Activated T-helper 2 cell treated with anti-CD3 and anti-CD28 coated beads, Interferon-gamma antibody, Interleukin-2, Interleukin-4, amounts not matched to agents 10 μg/mL and 5 μg/mL and 100 μg/mL, durations not matched to agents 14 hours and 24 hours and 36 hours (primary cell): ENCODE measurements at places on chromosomes 11 and 22.

GRCh38 chr11:85123752-85124231 is 503.4 kb downstream of the DLG2 start:
- DNase-seq = no peak
- no peaks in the 10 kb centered on the region for H3K27me3 ChIP-seq
- no peaks in the 10 kb centered on the region for H3K36me3 ChIP-seq

DNA sequence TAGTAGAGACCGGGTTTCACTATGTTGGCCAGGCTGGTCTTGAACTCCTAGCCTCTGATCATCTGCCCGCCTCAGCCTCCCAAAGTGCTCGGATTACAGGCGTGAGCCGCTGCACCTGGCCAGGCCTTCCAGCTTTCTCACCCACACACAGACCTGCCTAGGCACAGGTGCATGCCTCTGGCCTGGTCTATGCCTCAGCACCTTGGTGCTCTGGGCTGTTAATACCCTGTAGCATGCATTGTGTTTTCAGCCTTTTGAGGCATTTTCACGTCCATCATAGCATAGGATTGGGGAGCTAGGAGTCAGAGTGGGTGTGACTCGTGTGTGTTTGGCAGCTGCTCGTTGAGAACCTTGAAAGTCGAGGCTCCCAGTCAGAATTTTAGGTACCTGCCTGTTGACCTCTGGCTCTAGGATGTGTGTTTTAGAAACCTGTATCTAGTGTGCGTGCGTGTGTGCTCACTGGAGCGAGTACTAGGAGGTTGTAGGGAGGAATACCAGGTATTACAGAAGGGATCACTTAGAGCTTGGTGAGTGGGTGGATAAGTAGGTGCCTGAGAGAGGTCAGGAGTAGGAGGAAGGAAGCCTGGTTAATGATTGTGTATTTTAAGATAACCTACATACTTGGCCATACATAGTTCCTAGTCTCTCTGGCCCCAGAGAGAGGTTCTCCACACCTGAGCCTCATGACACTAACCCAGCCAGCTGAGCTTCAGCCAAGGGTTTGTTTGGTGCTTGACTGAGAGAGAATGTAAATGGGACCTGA is 20.0 kb downstream of the CRKL start:
- peak overlapping the region; percentile 15 for H3K27ac ChIP-seq
- DNase-seq = no peak
- H3K4me1 ChIP-seq = peaks cover 29% of the 10 kb centered on the region
- H3K36me3 ChIP-seq = peaks cover 71% of the 10 kb centered on the region
- H3K4me3 ChIP-seq = peak overlapping the region; percentile 15
- no peaks in the 10 kb centered on the region for H3K27me3 ChIP-seq

DNA sequence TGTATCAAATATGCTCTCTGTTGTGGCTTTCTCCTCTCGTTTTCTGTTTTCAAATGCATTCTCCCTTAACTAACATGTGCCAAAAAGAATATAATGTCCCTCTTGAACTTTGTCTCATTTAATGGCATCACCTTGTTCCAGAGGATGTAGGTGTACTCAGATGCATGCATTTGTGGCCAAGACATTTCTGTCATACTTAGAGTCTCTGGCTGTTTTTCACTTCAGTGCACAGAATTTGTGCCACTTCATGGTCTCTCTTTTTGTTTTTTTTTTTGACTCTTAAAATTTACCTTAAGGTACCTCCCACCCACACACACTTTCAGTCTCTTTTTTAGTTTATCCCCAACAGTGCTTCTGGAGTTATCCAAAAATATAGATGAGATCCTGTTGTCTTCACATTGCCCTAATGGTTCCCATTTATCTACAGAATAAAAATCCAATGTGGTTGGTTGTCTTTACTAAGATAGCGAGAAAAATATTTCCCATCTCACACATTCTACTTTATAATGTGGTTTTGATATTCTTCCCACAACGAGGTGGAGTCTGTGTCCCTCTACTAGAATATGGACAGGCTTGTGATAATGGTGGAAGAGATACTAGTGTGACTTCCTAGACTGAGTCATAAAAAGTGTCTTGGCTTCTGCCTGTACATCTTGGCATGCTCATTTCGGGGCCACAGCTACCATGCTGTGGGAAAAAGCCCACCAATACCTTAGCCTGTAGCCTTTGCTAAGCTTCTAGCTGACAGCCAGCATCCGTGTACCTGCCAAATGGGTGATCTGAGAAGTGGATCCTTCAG is 125.8 kb downstream of the DDX10 start:
- H3K36me3 ChIP-seq = no peaks in the 10 kb centered on the region
- no peak for DNase-seq
- H3K4me1 ChIP-seq = peaks cover 8% of the 10 kb centered on the region
- H3K27me3 ChIP-seq = no peaks in the 10 kb centered on the region
- H3K4me3 ChIP-seq = no peak overlapping the region

DNA sequence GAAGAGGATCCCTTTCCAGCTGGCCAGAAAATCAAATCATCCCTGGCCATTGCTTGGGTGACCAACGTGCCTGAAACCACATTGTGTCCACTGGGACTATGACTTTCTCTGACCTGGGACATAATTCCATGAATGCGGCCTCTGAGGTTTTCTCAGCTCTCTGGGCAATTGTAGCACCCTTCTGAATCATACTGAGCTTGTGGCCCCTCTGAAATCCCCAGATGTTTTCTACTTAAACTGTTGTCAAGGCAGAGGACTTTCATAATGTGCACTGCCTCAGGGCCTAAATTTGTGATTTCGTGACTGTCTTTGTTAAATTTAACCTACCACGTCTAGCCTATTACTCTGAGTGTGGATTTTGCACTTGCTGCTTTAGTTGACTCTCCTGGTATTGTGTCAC is 321.1 kb upstream of the PLET1 start:
- H3K4me3 ChIP-seq = no peak overlapping the region
- DNase-seq = no peak
- no peaks in the 10 kb centered on the region for H3K36me3 ChIP-seq
- H3K4me1 ChIP-seq = no peaks in the 10 kb centered on the region
- H3K27me3 ChIP-seq = peaks cover 12% of the 10 kb centered on the region

DNA sequence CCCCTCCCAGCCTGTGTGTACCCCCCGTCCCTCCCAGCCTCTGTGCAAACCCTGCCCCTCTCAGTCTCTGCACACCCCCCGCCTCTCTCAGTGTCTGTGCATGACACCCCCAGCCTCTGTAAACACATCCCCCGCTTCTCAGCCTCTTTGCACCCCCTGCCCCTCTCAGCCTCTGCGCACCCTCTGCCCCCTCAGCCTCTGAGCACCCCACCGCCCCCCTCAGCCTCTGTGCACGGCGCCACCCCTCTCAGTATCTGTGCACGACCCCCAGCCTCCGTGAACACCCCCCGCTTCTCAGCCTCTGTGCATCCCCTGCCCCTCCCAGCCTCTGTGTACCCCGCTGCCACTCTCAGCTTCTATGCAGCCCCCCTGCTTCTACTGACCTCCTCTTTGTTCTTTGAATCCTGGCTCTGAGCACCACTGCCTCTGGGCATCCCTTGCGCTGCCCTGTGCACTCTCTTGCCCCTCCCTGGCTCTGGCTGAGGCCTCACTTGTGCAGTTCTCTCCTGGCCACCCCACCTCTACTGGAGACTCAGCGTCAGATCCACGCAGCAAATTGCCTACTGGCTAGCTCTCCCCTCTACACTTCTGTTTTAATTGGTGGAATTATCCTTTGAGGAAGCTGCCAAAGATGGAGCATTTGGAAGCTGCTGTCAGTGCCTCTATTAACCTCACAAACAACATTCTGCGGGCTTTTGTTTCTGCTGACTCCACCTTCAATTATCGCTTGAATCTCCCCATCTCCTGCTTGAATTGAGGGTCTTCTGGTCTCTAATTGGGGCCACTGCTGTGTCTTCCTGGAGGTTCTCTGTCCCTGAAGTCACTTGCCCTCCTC is 838.6 kb downstream of the TBC1D22A start:
- no peaks in the 10 kb centered on the region for H3K27me3 ChIP-seq
- no peaks in the 10 kb centered on the region for H3K4me1 ChIP-seq

DNA sequence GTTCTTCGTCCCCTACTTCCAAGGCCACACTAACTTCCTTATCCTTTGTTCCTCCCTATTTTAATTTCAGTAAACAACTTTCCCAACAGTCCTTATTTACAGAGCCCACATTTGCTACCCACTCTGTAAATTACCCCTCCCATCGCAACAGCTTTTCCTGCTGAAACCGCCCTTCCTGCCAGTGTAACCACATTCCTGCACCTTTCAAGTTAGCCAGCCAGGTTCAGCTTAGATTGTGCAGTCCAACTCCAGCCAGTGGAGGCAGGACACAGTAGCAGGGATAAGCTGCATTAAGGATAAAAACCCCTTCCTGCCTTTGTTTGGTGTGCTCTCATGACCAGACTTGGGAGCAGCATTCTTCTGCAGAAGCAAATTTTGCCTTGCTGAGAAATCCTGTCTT is 768.3 kb upstream of the ARHGAP42 start:
- H3K27ac ChIP-seq = no peak overlapping the region
- H3K4me1 ChIP-seq = no peaks in the 10 kb centered on the region
- H3K4me3 ChIP-seq = no peak overlapping the region
- DNase-seq = no peak

DNA sequence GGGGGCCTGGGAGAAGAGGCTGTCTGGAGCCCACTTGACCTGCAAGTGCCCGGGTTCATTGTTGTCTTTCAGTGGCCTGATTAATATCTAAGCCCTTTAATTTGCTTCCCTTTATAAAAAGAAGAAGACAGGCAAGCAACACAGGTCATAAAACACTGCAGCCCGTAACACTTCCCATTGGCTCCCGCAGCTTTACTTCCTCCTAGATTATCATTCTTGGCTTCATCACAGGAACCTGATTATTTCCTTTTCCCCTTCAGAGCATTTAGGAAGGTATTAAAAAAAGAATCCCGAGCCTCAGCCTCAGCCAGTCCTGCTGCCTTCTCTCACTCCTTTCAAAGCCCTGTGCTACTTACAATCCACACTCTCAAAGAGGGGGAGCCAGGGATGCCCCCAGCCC is 183.2 kb downstream of the GRIK4 start:
- H3K4me1 ChIP-seq = no peaks in the 10 kb centered on the region
- H3K36me3 ChIP-seq = no peaks in the 10 kb centered on the region
- no peak overlapping the region for H3K4me3 ChIP-seq
- no peak overlapping the region for H3K27ac ChIP-seq
- H3K27me3 ChIP-seq = no peaks in the 10 kb centered on the region

GRCh38 chr11:9138133-9138453 is 46.7 kb upstream of the SCUBE2 start:
- no peaks in the 10 kb centered on the region for H3K27me3 ChIP-seq
- H3K36me3 ChIP-seq = peaks cover 54% of the 10 kb centered on the region
- no peak overlapping the region for H3K27ac ChIP-seq
- DNase-seq = no peak
- no peak overlapping the region for H3K4me3 ChIP-seq

GRCh38 chr11:121318848-121319834 is 26.6 kb downstream of the SC5D start:
- H3K36me3 ChIP-seq = no peaks in the 10 kb centered on the region
- peaks cover 9% of the 10 kb centered on the region for H3K27me3 ChIP-seq
- no peak overlapping the region for H3K4me3 ChIP-seq
- no peak for DNase-seq
- H3K27ac ChIP-seq = no peak overlapping the region

- no peak overlapping the region for H3K4me3 ChIP-seq
- no peak for DNase-seq
- no peaks in the 10 kb centered on the region for H3K36me3 ChIP-seq
- no peaks in the 10 kb centered on the region for H3K27me3 ChIP-seq
- no peaks in the 10 kb centered on the region for H3K4me1 ChIP-seq
These were observed 942.3 kb downstream of the NTM start for GRCh38 chr11:132312701-132313111.

DNA sequence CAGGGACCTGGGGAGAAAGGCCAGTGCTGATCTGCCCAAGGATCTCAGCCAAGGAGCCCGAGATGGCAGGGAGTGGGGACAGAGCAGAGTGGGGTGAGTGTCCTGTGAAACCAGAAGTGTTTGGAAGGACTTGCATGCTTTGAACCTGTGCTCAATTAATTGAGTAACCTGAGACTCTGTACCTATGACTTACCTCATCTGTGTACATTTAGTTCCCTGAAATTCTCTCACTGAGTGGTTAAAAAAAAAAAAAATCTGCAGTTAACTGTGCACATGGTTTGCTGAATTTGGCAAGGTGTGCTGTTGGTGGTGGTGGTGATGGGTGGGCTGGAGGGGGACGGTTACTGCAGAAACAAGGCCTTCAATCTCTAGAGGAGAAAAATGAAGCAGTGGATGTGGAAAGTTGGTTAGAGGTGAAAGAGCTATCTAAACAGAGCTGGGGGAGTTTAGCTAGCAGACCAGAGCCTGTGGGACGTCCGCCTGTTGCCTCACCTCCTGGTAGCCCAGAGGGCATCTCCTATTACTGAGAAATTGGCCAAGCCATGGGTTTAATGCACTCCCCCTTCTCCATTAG is 8.3 kb upstream of the SORL1-AS1 start:
- H3K36me3 ChIP-seq = peaks cover 30% of the 10 kb centered on the region
- H3K27ac ChIP-seq = no peak overlapping the region
- H3K27me3 ChIP-seq = no peaks in the 10 kb centered on the region

GRCh38 chr11:76077575-76078150 is 128.6 kb downstream of the WNT11 start:
- H3K4me1 ChIP-seq = peaks cover 3% of the 10 kb centered on the region
- no peak overlapping the region for H3K4me3 ChIP-seq

GRCh38 chr11:62804310-62805075 is 747 bp downstream of the NXF1 start:
- H3K27me3 ChIP-seq = no peaks in the 10 kb centered on the region
- peak overlapping the region; percentile 98 for H3K4me3 ChIP-seq
- peaks cover 31% of the 10 kb centered on the region for H3K4me1 ChIP-seq
- H3K36me3 ChIP-seq = peaks cover 60% of the 10 kb centered on the region
- H3K27ac ChIP-seq = peak overlapping the region; percentile 94

DNA sequence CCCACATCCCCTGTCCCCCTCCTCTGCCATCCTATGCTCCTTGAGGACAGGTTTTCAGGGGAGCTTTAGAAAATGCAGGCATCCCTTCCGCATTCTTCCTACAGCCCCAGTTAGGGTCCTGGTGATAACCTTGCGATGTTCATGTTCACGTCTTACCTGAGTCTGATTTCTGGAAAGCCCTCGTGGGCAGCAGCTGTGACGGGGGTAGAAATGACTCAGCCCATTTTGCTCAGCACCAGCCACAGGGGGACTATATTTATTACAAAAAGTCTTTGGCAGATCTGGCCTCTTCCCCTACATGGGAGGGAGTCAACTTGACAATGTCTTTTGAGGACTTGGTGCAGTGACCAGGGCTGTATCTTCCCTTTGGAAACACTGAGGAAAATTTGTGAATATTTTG is 12.3 kb downstream of the PKNOX2 start:
- peaks cover 19% of the 10 kb centered on the region for H3K27me3 ChIP-seq
- no peak overlapping the region for H3K4me3 ChIP-seq
- H3K4me1 ChIP-seq = peaks cover 3% of the 10 kb centered on the region

DNA sequence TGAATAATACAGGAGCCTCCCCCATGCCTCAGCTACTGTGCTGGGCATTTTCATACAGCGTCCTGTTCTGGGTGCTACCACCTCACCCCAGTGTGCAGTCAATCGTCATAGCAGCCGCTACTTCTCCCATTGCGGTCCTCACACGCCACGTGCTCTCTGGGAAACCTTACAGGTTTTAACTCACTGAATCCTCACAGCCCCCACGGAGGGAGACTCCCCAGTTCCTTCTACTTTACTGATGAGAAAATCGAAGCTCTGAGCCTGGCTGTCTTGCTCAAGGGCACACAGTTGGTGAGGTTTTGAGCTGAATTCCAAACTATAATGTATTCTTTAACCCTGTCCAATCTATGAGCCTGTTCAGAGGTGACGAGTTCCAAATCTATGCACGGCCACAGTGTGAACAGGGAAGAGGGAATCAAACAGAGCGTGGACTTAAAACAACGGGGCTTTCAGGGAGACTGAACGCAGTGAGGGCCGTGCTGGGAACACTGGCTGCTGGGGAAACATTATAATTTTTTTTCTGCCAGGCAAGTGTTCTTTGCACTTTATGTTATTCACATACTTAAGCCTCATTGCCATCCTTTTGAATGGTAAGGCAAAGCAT is 421.5 kb downstream of the BRD1 start:
- H3K27ac ChIP-seq = no peak overlapping the region
- no peaks in the 10 kb centered on the region for H3K27me3 ChIP-seq
- H3K4me1 ChIP-seq = no peaks in the 10 kb centered on the region
- no peak for DNase-seq
